ENCODE measurements at places on chromosomes 1 and 21.

DNA sequence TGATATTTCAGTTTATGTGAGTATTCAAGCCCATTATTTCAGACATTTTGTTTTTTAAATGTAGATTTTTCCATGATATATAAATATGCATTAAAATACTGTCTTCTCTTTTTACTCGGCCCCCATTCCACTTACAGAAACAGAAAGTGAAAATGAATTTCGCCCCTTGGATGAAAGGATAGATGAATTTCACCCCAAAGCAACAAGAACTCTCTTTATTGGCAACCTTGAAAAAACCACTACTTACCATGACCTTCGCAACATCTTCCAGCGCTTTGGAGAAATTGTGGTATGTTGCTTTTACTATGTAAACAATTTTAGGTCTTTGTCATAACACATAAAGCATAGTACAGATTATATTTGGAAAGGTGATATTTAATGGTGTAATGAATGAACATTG, 59.9 kb downstream of the ZBTB17 start:
- no peak for DNase-seq

- no peak for DNase-seq
Observed at GRCh38 chr1:20534659-20535417, 17.5 kb upstream of the FAM43B start.

- DNase-seq = no peak
Observed at GRCh38 chr1:218364028-218364710, 19.0 kb downstream of the TGFB2 start.

- no peak for DNase-seq
Observed at GRCh38 chr1:163379801-163380200, 58.0 kb downstream of the NUF2 start.

DNA sequence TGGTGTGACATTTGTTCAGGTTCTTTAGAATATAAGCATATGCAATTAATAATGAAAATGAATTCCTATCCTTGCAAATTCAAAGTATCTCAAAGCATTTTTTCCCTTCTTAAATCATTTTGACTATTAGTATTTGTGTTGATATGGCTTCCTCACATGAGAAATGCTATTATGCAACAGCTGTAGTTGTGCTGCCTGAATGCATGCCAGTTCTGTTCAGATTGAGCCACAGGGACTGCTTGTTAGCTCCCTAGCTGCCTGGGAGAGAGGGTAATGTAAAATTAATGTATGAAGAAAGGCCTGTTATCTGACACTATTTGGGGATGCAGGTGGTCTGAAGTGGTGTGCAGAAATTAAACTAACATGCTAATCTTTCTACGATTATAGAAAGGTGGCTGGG, 45.5 kb downstream of the CACHD1 start:
- peak; percentile 87 for DNase-seq

GRCh38 chr1:228214921-228215662, 7.2 kb downstream of the OBSCN start:
- DNase-seq = no peak

- DNase-seq = peak; percentile 48
Observed at GRCh38 chr1:94866164-94866807, 46.1 kb downstream of the SLC44A3 start.

GRCh38 chr1:8259498-8260290, 58.2 kb upstream of the SLC45A1 start:
- peak; percentile 72 for DNase-seq

- no peak for DNase-seq
Observed at GRCh38 chr1:160781186-160781766, 14.7 kb upstream of the LY9 start.

DNA sequence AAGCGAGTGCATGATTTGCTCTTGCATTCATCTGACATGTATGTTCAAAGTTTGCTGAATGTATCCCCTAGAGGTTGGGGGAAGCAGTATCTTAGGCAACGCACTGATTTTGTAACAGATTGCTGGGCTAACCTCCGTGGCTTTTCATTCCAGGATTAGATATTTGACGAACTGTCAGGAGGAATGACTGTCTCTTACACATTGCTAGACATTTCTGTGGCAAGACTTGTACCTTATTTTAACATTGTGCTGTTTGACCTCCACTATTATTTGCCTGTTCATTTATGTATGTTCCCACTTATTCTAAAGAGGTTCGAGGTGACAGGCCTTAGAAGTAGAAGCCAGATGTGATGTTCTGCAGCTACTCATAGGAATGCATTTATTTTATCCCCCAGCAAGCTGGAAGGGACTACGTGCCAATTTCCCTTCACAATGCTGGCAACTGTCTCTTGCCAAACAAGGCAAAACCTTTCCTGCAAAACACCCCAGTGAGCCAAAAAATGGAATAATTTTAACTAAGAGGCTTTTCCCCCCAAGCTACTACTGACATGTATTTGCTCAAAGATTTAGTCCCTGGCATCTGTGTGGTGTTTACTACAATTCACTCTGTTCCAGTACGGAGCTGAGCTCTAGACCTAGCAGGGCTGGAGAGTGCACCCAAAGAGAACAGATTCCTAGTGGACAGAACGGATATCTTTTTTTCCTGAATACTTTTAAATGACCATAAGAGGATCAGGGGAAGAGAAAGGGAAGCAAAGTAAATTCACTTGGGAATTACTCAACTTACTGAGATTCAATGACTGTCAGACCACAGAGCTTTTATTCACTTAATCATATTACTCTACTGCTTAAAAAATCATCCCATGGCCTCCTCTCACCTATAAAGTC, 646.2 kb downstream of the SMYD3 start:
- DNase-seq = peak; percentile 90

DNA sequence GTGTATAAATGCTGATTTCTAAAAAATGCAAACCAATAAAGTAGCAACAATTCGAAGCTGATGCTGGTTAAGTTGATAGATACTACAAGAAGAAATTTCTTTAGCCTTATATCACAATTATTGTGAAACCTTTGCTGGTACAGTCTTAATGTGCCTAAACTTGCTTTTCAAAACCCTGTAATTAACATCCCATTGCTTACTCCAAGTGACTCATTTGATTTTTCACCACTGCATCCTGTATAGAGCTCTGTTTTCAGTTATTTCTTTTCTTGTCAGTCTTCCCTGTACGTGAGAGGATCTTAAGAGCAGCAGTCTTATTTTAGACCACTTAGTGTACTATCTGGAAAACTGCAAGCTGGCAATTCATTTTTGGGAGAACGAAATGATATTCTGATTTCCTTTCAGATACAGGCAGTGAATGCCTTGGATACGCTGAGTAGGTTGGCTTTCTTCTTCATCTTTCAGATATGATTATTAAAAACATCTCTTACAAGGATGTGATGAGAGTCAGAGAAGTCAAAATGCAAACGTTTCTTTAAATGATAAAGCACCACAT, 210.3 kb downstream of the KCTD3 start:
- DNase-seq = peak; percentile 4

- DNase-seq = peak; percentile 39
Observed at GRCh38 chr1:64980745-64981600, 14.6 kb upstream of the JAK1 start.

DNA sequence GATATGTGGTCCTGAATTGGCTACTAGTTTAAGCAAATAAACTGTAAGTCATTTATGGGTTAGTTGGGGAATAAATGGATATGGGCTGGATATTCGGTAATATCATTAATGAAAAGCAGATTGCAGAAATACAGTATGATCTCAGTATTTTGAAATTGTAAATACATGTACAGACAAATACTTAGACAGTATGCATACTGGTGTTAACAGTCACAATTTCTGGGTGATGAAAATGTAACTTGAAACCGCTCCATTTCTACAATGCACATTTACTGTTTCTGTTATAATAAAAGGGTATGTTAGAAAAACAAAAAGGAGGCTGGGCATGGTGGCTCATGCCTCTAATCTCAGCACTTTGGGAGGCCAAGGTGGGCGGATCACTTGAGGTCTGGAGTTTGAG, 28.0 kb downstream of the BLZF1 start:
- no peak for DNase-seq

- DNase-seq = no peak
Observed at GRCh38 chr1:173562813-173563212, 40.1 kb downstream of the SLC9C2 start.

- no peak for DNase-seq
Observed at GRCh38 chr1:228927946-228928898, 192.9 kb downstream of the RHOU start.
